GM23248 (cell line): ENCODE measurements at places on chromosomes 3 and 15. TPM values are rescaled to one million over a fixed set of nuclear protein-coding genes. Genes with fewer than 3 reads are reported as not detected.

GRCh38 chr3:43858294-43858701, 167.6 kb downstream of the ABHD5 start:
- H3K36me3 ChIP-seq, result no peaks in the 10 kb centered on the region
- H3K27ac ChIP-seq, result no peak overlapping the region
- no peak for DNase-seq

Gene OGG1
- total RNA-seq, result 18.0 and 36.5 TPM in 2 replicates

Gene LRRC31
- not detected in 2 replicates for total RNA-seq

DNA sequence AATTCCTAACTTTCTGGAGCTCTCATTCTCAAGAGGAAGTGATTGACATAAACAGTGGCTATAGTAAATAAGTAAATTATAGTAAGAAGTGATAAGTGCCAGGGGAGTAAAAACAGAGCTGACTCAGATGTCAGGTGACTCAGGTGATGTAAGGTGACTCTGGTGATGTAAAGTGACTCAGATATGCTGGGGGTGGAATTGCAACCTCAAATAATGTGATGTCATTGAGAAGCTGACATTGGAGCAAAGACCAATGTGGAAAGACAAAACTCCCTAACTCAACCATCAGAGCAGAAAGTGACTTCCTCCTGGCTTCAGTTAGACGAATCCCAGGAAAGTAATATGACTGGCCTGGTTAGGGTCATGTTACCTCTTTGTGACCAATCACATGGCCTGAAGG, 144.2 kb upstream of the SNTN start:
- DNase-seq, result peak; percentile 7
- H3K4me3 ChIP-seq, result no peak overlapping the region
- H3K27ac ChIP-seq, result no peak overlapping the region
- H3K4me1 ChIP-seq, result no peaks in the 10 kb centered on the region
- H3K36me3 ChIP-seq, result no peaks in the 10 kb centered on the region
- H3K27me3 ChIP-seq, result no peaks in the 10 kb centered on the region

- no peak overlapping the region for H3K4me3 ChIP-seq
- H3K27me3 ChIP-seq, result no peaks in the 10 kb centered on the region
- H3K4me1 ChIP-seq, result peaks cover 42% of the 10 kb centered on the region
- no peak for DNase-seq
These were observed 39.0 kb upstream of the TRAK1 start for GRCh38 chr3:42052132-42052483.

DNA sequence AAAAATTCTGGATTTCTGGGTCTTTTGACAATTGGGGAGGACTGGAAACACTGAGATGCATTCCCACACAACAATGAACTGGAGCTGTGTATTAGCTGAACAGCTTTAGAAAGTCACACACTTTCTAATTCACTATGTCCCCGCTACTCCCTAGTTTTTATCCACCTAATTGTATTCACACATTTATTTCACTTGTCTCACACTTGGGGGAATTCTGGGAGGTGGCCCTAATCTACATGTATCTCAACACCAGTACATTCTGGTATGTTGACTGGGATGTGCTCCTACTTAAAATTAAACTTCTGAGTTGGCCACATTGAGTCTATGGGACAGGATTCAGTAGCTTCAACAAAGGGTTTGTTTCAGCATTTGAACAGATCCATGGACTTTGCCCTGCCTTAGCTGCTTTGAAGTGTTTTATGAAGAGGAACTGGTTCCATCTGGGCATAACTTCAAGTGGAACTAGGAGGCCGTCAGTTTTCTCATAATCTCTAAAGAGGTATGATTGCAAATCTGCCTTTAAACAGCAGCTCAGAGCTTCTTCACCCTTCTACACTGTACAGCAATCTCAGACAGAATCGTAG, 106.5 kb upstream of the CMC1 start:
- H3K27ac ChIP-seq, result no peak overlapping the region
- no peaks in the 10 kb centered on the region for H3K36me3 ChIP-seq
- DNase-seq, result no peak
- H3K4me3 ChIP-seq, result no peak overlapping the region
- no peaks in the 10 kb centered on the region for H3K4me1 ChIP-seq

Gene P3H2
- total RNA-seq, result 14.9 and 41.5 TPM in 2 replicates

- no peaks in the 10 kb centered on the region for H3K27me3 ChIP-seq
- peak; percentile 50 for DNase-seq
- peak overlapping the region; percentile 62 for H3K27ac ChIP-seq
- H3K4me1 ChIP-seq, result peaks cover 20% of the 10 kb centered on the region
- peaks cover 10% of the 10 kb centered on the region; the same call in 1 of the 2 replicates for H3K36me3 ChIP-seq
These were observed 500 bp downstream of the PARP6 start for GRCh38 chr15:72271895-72272212.

DNA sequence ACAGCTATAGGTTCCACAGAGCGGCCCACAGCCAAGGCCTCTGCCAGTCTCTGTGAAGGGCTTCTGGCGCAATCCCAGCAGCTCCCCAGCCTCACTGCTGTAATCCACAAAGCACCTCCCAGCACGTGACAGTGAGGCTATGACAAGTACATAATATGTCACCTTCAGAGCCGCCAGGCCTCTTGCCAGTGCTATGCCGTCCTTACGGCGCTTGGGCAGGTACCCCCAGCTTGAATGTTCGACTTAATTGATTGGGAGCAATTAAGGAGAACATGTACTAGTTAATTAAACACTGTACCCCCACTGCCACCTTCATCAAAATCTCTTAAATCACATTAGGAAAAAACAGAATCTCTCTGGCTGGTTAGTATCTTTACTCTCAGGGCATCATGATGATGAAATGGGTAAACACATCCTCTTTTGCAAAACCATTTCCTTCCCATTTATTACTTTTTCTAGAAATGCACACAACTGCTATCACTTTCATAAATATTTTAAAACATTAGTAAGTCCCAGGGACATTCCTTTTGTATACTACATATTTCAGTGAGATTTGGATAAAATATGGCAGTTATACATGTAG, 169.9 kb downstream of the XXYLT1 start:
- peak overlapping the region; percentile 44 for H3K27ac ChIP-seq
- peak; percentile 38 for DNase-seq
- H3K4me3 ChIP-seq, result no peak overlapping the region
- H3K27me3 ChIP-seq, result no peaks in the 10 kb centered on the region
- no peaks in the 10 kb centered on the region for H3K36me3 ChIP-seq
- peaks cover 23% of the 10 kb centered on the region for H3K4me1 ChIP-seq

Gene UPK1B
- 0.13 TPM in 1 of 2 replicates, not detected in the other for total RNA-seq

- no peaks in the 10 kb centered on the region for H3K36me3 ChIP-seq
- peaks cover 79% of the 10 kb centered on the region for H3K4me1 ChIP-seq
- H3K4me3 ChIP-seq, result peak overlapping the region; percentile 41
These were observed 46.7 kb downstream of the AMOTL2 start for GRCh38 chr3:134327594-134327975.

DNA sequence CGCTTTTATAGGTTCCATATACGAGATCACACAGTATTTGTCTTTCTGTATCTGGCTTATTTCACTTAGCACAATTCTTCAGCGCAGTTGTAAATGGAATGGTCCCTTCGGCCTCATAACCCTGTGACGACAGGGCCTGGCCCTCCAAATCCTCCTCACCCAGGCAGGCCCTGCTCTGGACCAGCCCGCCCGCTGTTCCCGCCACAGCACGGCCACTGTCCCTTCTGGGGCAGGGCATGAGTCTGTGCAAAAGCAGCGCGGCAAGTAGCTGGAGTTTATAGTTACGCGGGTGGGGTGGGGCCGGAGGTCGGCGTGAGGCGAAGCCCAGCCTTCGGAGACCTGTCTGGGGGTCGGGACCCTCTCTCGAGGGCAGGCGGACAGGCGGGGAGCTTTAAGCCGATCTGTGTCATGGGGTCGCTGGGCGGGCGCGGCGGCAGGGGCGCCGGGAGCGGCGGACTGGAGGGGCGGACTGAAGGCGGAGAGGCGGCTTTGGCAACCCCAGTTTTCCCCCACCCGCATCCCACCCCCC, 543 bp downstream of the ARPIN start:
- H3K4me1 ChIP-seq, result peaks cover 8% of the 10 kb centered on the region; the same call in 1 of the 2 replicates
- no peak overlapping the region for H3K27ac ChIP-seq
- H3K36me3 ChIP-seq, result no peaks in the 10 kb centered on the region
- DNase-seq, result peak; percentile 56
- H3K27me3 ChIP-seq, result no peaks in the 10 kb centered on the region

Gene PRRT3
- 2.9 and 7.5 TPM in 2 replicates for total RNA-seq

- no peaks in the 10 kb centered on the region for H3K27me3 ChIP-seq
- H3K4me1 ChIP-seq, result no peaks in the 10 kb centered on the region
- H3K27ac ChIP-seq, result no peak overlapping the region
- no peak overlapping the region for H3K4me3 ChIP-seq
- H3K36me3 ChIP-seq, result no peaks in the 10 kb centered on the region
- DNase-seq, result no peak
These were observed 3.7 kb upstream of the SLC9C1 start for GRCh38 chr3:112297714-112298113.

Gene C3orf49
- total RNA-seq, result not detected in 2 replicates

GRCh38 chr15:58396181-58396580, 35.6 kb upstream of the LIPC start:
- H3K4me3 ChIP-seq, result peak overlapping the region; percentile 8; the same call in 1 of the 2 replicates
- H3K27me3 ChIP-seq, result no peaks in the 10 kb centered on the region
- H3K36me3 ChIP-seq, result no peaks in the 10 kb centered on the region

DNA sequence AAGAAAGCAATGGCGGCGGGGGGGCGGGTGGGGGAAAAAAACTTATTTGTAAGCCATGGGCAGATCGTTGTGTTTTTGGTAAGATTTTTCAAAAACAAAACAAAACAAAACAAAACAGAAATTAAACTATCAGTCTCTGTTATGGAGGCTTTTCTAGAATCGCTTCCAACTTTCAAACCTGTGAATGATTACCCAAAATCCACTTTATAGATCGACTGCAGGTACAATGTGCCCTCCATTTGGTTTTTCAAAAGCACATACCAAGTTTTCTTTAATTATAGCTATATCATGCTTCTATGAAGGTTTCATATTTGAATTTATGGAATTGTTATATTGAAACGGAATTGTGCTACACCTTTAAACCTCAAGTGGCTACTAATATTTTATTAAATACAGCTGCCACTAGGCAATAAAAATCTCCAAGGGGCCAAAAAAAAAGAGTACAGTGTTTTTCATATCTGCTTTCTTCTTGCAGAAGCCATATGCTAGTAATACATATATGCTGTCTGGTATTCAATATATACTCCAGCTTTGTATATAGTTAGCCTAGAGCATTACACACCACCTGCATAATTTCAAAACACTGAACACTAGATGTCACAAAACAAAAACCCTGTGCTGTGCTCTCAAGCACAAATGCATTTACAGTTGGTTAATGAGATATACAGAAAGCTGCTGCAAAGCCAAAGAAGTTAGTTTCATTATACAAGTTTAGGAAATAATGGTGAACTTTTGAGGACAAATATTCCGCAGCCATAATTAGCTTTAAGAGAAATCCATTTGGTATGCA, 683.8 kb upstream of the NR2F2 start:
- H3K27ac ChIP-seq, result no peak overlapping the region
- no peaks in the 10 kb centered on the region for H3K27me3 ChIP-seq
- H3K4me3 ChIP-seq, result no peak overlapping the region
- no peak for DNase-seq
- H3K36me3 ChIP-seq, result no peaks in the 10 kb centered on the region

DNA sequence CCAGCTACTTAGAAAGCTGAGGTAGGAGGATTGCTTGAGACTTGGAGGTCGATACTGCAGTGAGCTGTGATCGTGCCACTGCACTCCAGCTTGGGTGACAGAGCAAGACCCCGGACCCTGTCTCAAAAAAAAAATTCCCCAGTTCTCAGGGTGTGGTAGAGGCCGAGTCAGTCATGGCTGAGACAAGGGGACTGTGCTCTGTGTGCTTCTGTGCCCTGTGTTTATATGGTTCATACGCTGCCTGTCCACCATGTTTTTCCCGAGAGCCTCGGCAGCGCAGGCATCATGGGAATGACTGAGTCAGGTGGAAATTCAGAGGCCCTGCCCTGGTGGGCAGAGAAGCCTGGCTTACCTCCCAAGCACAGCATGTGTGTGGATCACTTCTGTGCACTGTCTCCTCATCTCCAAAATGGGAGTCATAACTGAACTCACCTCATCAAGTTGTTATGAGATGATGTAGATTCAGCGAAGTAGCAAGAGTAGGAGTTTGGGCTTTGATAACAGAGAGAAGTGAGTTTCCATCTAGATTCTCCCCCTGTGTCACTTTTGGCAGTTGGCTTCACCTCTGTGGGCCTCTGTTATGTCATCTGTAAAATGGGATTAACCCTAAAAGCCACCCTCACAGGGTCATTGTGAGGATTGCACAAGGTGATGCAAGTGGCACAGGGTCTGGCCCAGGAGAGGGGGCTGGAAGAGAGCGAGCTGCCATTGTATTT, 56.9 kb downstream of the FLNB start:
- H3K4me3 ChIP-seq, result no peak overlapping the region
- H3K36me3 ChIP-seq, result no peaks in the 10 kb centered on the region
- H3K27me3 ChIP-seq, result no peaks in the 10 kb centered on the region
- H3K4me1 ChIP-seq, result peaks cover 65% of the 10 kb centered on the region

Gene RGMA
- total RNA-seq, result 0.76 and 2.0 TPM in 2 replicates

Gene SLC2A2
- total RNA-seq, result not detected in 2 replicates

Gene PTX3
- 267 and 300 TPM in 2 replicates for total RNA-seq

GRCh38 chr3:126891791-126892190, 91.1 kb upstream of the PLXNA1 start:
- H3K27me3 ChIP-seq, result no peaks in the 10 kb centered on the region
- DNase-seq, result no peak
- no peak overlapping the region for H3K27ac ChIP-seq
- no peaks in the 10 kb centered on the region for H3K36me3 ChIP-seq
- no peak overlapping the region for H3K4me3 ChIP-seq
- peaks cover 5% of the 10 kb centered on the region; the same call in 1 of the 2 replicates for H3K4me1 ChIP-seq

DNA sequence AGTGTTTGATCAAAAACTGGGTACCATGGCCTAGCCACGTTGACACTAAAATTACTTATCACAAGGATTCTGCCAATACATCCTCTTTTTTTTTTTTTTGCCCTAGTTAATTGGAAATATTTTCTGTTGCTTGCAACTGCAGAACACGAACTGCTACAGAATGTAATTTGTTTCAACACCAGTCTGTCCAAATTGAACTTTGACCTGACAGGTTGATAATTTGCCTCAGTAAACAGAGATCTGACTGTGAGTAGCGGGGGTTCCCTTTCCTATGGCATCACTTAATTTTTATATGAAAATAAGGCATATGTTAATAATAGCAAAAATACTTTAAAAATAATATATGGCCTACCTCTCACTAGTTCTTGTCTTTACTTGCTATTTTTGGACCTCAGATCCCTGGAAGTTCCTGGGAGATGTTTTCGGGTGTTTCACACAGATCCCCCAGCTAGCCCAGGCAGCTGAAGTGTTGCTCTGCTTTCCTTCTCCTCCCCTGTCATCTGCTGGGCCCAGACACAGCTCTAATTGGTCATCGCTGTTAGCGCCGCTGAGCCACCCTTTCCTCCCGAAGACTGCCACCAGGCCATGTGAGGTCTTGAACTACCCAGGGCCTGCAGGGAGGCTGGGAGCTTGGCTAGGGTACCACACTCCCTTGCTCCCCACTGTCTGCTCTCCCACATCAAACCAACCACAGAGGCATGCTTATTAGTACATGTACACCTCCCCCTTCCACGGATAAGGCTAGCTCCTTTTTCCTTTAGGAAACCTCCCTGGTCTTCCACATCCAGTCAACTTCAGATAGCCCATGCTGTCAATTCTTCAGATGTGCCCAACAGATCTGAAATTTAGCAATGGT, 89.8 kb upstream of the RNF7 start:
- no peak overlapping the region for H3K27ac ChIP-seq
- no peaks in the 10 kb centered on the region for H3K27me3 ChIP-seq
- no peak overlapping the region for H3K4me3 ChIP-seq
- no peak for DNase-seq
- no peaks in the 10 kb centered on the region for H3K36me3 ChIP-seq
